ENCODE measurements at places on chromosomes 5 and 9.
A peak's percentile ranks its signal among the peaks of the same experiment; 100 is the strongest.

DNA sequence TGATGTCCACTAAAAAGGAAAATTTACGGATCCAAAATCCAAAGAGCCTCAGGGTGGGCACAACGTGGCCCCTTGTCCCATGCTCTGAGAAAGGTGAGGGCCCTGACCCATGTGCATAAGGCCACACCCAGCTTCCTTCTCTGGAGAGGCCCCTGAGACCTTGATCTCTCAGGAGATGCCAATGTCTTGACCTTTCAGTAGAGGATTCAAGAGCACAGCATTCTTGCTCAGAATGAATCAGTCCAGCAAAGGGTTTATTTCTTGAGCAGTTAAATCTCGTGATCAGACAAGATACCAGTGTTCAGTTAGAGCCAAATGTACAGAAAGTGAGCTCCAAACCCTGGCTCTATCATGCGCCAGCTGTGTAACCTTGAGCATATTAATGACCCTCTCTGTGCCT, 115.9 kb upstream of the DAPK1 start:
- H3K27me3 ChIP-seq = no peaks in the 10 kb centered on the region
- no peak for DNase-seq
- H3K27ac ChIP-seq = no peak overlapping the region
- H3K4me1 ChIP-seq = peaks cover 23% of the 10 kb centered on the region

- H3K27ac ChIP-seq = no peak overlapping the region
- no peak for DNase-seq
- H3K27me3 ChIP-seq = no peaks in the 10 kb centered on the region
- no peaks in the 10 kb centered on the region for H3K36me3 ChIP-seq
These were observed 293.9 kb downstream of the ADGRV1 start for GRCh38 chr5:90852531-90852930.

- no peaks in the 10 kb centered on the region for H3K27me3 ChIP-seq
- DNase-seq = no peak
- no peak overlapping the region for H3K27ac ChIP-seq
- H3K4me1 ChIP-seq = no peaks in the 10 kb centered on the region
- H3K36me3 ChIP-seq = no peaks in the 10 kb centered on the region
- H3K4me3 ChIP-seq = no peak overlapping the region
These were observed 73.0 kb upstream of the AGXT2 start for GRCh38 chr5:35120715-35121114.

DNA sequence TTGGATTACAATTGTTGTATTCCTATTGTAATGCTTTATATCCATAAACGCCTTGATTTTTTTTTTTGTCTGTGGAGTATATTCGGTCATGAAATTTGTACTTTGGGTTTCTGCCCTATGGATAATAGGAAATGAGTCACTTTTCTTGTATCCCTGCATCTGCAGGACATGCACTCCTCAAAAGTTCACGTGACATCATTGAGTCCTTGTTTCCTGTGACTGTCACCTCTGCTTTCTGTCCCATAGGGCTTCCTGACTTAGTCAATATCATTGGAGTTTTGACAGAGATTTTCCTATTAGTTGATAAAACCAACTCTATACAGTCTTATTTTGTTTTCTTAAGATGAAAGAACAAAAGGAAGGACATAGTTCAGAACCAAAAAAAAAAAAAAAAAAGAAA, 356.3 kb downstream of the MAT2B start:
- DNase-seq = no peak
- no peak overlapping the region for H3K4me3 ChIP-seq
- no peaks in the 10 kb centered on the region for H3K27me3 ChIP-seq
- H3K36me3 ChIP-seq = no peaks in the 10 kb centered on the region
- H3K4me1 ChIP-seq = no peaks in the 10 kb centered on the region

- no peaks in the 10 kb centered on the region for H3K27me3 ChIP-seq
- no peak overlapping the region for H3K4me3 ChIP-seq
- no peaks in the 10 kb centered on the region for H3K36me3 ChIP-seq
These were observed 79.8 kb downstream of the TENT4A start for GRCh38 chr5:6792911-6793471.

GRCh38 chr9:15010581-15010980, 100.4 kb upstream of the FREM1 start:
- no peaks in the 10 kb centered on the region for H3K27me3 ChIP-seq
- H3K36me3 ChIP-seq = no peaks in the 10 kb centered on the region
- no peak overlapping the region for H3K4me3 ChIP-seq

DNA sequence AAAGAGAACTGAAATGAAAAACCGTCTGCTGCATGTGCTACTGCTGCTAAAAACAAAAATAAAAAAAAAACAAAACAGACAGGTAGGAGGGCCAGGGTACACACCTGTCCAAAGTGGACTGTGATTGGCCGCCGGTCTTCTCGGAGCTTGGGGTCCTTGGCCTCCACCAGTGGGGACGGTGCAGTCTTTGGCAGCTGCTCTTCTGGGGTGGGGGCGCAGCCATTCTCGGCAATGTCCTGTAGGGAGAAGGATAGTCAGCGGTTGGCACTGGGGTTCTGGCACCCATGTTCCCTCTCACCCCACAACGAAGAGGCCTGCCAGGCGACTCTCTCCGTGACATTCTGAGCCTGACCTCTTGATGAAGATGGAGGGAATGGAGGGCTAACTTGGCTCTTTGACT, 84.3 kb downstream of the CRB2 start:
- no peaks in the 10 kb centered on the region for H3K4me1 ChIP-seq
- H3K4me3 ChIP-seq = no peak overlapping the region
- no peaks in the 10 kb centered on the region for H3K27me3 ChIP-seq
- no peak for DNase-seq
- no peak overlapping the region for H3K27ac ChIP-seq
- peaks cover 7% of the 10 kb centered on the region for H3K36me3 ChIP-seq

DNA sequence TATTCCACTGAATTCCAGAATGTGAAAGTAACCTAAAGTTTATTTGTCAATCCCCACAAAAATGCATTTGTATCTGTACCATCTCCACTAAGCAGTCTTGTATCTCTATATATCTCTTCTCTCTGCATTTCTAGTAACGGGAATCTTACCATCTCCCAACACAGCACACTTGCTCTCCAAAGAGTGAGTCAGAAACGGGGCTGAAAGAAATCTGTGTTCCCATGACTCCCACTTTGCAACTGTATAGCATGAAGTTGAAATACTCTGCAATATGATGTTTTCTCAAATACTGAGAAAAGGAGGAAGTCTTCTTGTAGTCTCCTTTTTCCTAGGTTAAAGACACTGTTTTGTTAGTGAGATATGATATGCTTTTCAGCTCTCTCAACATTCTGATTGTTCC, 848.8 kb upstream of the ACO1 start:
- H3K27ac ChIP-seq = no peak overlapping the region
- no peaks in the 10 kb centered on the region for H3K4me1 ChIP-seq
- DNase-seq = no peak
- no peak overlapping the region for H3K4me3 ChIP-seq

GRCh38 chr5:14342306-14342705, 199.2 kb downstream of the TRIO start:
- peak overlapping the region; percentile 11 for H3K27ac ChIP-seq
- H3K36me3 ChIP-seq = no peaks in the 10 kb centered on the region
- DNase-seq = no peak
- peaks cover 57% of the 10 kb centered on the region for H3K4me1 ChIP-seq
- no peak overlapping the region for H3K4me3 ChIP-seq

Measured in thoracic aorta (tissue), 2 donors.